Globus pallidus (tissue), 1 donor: ENCODE measurements at places on chromosomes 16 and 17.

- DNase-seq: no peak
Observed at GRCh38 chr17:45345554-45346215, 28.9 kb upstream of the MAP3K14 start.

GRCh38 chr16:9827062-9827752, 355.0 kb downstream of the GRIN2A start:
- no peak for DNase-seq

DNA sequence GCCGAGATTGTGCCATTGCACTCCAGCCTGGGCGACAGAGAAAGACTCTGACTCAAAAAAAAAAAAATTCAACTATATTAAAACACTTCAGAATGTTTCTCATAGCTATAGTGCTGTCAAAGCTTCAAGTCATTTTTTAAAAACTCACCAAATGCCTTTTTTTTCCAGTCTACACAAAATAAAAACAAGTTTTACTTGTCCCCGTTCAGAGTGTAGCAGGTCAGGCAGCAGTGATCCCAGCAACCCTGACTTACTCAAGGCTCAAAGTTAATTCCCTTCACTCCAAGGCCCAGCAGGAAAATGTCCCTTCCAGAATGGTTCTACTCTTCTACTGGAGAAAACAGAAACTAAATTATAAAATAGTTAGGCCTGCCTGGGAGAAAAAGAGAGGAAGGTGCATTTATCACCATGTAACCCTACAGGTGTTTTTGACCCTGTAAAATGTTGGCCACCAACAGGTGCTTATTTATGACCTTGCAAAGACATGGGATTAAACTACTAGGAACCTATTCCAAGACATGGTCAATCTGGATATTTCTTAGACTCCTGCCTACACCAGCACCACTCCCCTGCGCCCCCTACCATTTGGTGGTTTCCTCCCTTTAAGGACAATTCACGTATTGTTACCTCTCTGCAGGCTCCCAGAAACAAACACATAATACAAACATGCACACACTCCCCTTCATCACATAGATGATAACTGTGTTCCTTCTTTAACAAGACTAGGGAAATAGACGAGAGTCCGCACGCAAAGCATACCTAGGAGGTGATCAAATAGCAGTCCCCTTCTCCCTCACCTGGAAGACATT, 5.4 kb downstream of the AMFR start:
- DNase-seq: no peak

GRCh38 chr17:79788989-79789942, 7.6 kb downstream of the CBX8 start:
- DNase-seq: no peak

DNA sequence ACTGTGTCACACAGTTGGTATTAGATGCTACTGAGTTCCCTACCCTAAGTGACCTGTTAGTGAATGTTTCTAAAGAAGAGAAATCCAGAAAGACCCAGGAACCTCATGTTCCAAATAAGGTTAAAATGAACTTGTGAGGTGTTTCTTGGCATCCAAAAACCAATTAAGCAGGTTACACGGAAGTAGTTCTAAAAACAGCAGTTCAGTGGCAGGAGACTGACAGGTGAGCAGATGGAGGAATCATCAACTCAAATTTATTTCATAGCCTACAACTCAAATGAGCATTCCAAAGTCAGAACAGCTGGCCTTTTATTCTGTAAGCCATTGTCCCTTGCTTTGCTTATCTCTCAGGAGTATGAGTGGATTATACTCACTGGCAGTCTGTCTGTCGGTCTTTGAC, 188.3 kb downstream of the IRX3 start:
- no peak for DNase-seq

DNA sequence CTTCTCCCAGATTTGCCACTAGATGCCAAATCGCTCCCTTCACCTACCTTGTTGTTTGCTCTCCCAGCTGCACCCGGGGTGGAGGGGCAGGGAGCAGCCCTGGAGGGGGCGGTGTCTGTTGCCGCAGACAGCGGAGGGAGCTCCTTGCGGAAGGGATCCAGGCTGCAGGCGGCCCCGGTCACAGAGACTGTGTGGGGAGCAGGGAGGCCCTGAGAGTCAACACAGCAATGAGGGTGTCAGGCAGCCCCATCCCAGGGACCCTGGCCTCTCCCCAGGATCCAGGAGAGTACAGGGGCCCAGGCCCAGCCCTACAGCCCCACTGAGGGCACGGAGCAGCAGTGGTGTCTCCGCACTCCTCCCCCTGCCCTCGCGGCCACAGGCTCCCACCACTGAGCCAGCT, 50.5 kb upstream of the CHMP6 start:
- no peak for DNase-seq

DNA sequence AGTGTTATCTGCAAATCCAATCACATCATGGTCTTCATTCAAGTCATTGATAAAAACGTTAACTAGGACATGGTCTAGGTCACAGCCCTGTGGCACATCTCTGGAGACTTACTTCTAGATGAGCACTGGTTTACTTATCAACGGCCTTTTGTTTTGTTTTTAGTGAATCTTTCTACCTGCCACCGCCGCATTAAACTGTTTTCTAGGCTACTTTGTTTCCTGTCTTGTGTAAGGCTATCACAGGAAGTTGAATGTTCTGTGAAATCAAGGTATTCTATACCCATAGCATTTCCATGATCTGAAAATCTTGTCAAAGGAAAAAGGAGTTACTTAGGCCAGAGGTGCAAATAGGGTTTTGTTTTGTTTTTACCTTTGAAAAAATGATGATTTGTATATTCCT, 26.9 kb downstream of the SOCS3 start:
- no peak for DNase-seq
